NCI-H226 (cell line): ENCODE measurements at places on chromosomes 4 and X.

GRCh38 chr4:164977243-164978164, at the start of gene TRIM61:
TRIM61 (minus strand) TSS chr4:164977657; CDS start chr4:164970002, 7,655 bp downstream.
- peak; percentile 71 for DNase-seq

DNA sequence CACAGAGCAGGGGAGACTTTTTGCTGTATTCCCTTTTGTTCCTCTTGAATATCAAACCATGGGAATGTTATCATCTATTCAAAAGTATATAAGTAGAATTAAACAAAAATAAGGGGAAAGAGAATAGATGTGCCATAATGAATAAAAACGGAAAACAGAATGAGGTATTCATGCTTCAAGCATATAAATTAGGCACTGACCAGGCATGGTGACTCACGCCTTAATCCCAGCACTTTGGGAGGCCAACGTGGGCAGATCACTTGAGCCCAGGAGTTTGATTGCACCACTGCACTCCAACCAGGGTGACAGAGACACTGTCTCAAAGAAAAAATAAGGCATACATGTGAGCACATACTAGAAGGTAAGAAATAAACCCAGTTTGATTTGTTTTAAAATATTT, 16.3 kb upstream of the NEUROG2 start:
- no peak for DNase-seq

DNA sequence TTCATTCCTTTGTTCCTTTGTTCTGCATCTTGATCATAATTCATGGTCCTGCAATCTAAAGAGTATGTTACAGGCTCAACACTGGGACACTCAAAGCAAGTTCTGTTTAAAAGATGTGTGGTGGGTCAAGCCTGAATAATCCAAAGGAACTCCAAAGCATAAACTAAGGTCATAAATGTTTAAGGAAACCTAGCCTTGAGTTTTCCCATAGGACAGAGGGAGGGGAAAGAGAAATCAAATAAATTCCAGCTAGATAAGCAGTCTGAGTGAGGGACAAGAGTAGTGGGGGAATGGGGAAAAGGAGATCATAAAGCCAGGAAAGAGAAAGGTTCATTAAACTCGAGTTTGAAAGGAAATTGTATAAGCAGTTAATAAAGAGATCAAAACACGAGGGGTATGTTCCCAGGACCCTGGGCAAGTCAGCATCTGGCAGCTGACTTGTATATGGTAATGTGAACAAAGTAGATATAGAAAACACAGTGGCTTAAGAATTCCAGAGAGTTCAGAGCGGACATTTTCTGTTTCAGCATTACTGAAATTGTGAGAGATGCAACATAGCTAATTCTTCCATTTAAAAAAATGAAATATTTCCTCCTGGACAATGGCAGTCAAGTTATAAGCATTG, 125.8 kb upstream of the EDNRA start:
- DNase-seq, result no peak

- DNase-seq, result peak; percentile 22
These were observed 21.0 kb upstream of the DCTD start for GRCh38 chr4:182938205-182938645.

- DNase-seq, result no peak
These were observed 197.0 kb upstream of the MAD2L1 start for GRCh38 chr4:120263618-120264017.

DNA sequence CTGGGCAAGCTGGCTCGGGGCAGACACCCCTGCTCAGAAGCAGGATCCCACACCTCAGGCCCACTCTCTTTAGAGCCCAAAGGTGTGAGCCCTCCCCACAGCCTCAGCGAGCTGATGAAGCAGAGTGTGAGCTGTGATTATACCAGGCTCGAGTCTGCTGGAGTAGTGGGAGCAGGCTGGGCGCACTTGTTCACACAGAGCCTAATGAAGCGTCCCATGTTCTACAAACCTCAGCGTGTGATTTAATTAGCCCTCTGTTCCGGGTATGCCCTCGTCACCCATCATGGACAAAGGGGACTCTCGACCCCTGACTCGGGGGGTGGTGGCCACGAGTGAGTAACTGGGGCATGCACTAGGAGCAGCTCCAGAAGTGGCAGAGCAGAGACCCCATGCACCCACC, 62.3 kb downstream of the PPP2R2C start:
- DNase-seq, result no peak

DNA sequence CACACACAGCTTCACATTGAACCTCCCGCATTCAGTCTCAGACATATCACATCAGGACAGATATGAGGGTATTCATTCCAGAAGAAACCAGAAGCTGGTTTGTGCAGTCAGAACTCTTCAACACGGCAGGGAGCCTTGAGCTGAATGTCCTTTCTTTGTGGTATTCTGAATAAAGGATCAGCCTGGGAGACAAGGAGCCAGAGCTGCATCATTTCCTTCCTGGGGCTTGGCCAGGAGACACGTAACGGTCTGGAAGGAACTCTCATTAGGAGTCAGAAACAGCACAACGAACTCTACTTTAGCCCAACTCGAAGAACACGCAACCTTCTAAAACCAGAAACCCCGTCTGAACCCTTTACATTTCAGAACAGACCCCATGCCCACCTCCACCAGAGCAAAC, 46.4 kb downstream of the KDR start:
- DNase-seq, result peak; percentile 15

DNA sequence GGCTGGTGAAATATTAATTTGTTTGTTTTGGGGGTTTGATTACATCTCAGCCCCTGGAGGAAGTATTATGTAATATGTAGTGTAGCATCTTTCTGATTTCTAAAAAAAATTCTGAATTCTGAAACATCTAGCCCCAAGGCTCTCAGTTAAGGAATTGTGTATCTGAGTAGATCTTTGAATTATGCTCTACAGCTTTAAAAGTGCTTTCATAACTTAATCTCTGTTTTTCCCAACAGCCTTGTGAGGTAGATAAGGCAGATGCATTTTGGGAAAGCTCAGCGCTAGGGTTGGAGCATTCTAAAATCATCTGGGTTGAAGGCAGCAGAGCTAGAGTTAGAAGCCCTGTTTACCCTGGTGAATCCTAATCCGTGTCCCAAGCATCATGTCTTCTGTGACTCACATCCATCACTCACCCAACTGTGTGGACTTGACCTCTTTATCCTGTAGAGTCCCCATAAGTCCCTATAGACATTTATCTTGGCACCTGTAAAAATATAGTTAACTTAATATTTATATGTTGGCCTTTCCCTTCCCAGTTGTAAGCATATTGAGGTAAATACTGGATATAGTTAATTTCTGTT, 49.8 kb downstream of the FNIP2 start:
- DNase-seq, result no peak

GRCh38 chrX:72394518-72395170, 88.9 kb upstream of the CITED1 start:
- DNase-seq, result no peak

- no peak for DNase-seq
These were observed 51.6 kb downstream of the GLRB start for GRCh38 chr4:157127571-157127970.

DNA sequence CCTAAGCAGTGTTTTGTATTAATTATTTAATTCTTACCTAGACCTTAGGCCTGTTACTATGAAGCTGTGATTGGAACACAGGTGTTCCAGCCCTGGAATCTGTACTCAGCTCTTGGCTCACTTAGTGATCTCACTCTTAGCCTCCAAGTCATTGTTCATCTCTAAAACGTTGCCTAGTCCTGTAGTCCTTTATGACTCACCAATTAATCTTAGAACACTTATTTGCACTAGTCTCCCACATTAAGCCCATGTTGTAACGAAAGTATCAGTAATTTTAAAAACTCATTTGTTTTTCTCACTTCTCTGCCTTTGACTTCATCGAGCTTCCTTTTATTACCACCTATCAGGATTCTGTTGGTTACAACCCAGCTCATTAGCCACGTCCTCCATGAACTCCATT, 1224.7 kb upstream of the TENM3 start:
- DNase-seq, result no peak

DNA sequence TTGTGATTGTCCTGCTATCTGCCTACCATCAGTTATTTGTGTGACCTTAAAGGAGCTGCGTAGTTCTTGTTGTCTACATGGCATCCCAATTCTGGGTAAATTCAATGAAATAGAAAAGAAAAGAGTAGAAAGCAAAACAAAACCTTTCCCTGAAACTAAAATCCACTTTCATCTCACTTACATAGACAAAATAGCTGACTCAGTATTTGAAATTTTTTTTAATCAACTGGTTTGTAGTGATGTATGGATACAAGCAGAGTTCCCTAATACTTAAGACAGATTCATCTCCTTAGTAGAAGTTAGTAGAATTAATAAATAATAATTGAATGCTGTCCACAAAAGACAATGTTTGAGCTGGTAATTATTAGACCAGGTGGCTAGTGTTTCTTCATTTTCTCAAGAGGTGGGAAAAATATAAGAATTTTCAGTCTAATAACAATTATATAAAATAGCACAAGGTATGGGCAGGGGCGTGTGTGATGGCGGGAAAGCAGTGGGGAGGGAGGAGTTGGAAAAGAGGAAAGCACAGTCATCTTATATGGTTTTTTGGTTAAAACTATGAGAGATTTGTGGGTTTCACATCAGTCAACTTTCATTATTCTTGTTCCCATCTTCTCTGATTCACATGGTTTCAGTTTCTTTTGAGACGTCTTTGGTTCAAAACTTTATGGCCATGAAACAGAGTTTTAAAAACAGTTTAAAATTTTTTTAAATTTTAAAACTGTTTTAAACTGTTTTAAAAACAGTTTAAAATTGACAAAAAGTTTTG, 275.2 kb downstream of the SPRY1 start:
- DNase-seq, result no peak

- DNase-seq, result no peak
These were observed 73.5 kb downstream of the CHRDL1 start for GRCh38 chrX:110722135-110722534.

DNA sequence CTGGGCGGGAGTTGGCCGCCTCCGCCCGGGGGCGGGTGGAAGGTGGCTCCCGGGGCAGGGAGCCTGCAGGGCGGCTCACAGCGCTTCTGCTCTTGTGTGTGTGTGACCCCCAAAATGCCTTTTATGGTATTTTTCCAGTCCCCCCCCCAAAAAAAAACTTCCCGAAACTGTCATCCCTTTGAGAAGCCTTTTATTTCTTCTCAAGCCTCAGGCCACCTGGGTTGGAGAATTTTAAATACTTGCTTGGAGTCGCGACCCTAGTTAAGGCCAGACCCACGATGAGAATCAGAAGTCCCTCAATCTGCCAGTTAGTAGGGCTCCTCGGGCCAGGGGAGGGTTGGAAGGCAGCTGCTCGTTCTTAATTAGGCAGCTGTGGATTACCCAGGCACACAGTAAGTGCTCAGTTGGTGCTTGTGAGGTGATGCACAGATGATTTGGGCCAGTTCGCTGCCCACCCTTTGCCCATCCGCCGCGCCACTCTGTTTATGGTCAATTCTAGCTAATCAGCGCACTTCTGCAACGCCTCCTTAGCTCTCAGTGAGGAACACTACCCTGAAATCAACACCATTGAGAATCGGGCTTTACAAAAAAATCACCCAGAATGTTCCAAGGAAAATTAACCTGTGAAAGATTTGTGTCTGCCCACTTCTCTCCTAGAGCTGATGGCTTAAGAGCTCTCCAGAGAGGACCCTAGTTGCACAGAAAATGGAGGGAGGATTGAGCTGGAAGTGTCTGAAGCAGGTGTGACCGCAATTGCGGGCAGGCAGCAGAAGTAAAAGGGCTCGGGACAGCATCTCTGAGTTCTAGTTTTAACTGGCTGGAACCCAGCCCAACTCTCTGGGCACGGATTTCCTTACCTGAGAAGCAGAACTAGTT, 648 bp upstream of the SCD5 start:
- DNase-seq, result no peak

- DNase-seq, result no peak
These were observed 1.7 kb upstream of the MTM1 start for GRCh38 chrX:150566734-150567182.

- DNase-seq, result no peak
These were observed 50.4 kb upstream of the RPA4 start for GRCh38 chrX:96833333-96833732.

- DNase-seq, result no peak
These were observed 42.9 kb upstream of the HS3ST1 start for GRCh38 chr4:11471618-11472017.

GRCh38 chrX:152070144-152070543, 68.2 kb downstream of the MAGEA10 start:
- peak; percentile 18 for DNase-seq

- no peak for DNase-seq
These were observed 66.1 kb upstream of the ENPP6 start for GRCh38 chr4:184283659-184284335.

DNA sequence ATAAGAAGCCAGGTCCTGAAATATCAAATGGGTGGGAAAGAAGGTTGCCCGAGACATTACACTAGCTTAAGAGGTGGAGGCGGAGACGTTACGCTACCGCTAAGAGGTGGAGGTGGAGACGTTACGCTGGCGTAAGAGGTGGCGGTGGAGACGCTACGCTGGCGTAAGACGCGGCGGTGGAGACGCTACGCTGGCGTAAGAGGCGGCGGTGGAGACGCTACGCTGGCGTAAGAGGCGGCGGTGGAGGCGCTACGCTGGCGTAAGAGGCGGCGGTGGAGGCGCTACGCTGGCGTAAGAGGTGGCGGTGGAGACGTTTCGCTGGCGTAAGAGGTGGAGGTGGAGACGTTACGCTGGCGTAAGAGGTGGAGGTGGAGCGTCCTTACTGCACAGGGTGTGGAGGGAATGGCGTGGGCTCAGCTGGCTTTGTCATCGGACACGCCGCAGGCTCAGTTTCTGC, 12.8 kb downstream of the CYP4V2 start:
- DNase-seq, result no peak

DNA sequence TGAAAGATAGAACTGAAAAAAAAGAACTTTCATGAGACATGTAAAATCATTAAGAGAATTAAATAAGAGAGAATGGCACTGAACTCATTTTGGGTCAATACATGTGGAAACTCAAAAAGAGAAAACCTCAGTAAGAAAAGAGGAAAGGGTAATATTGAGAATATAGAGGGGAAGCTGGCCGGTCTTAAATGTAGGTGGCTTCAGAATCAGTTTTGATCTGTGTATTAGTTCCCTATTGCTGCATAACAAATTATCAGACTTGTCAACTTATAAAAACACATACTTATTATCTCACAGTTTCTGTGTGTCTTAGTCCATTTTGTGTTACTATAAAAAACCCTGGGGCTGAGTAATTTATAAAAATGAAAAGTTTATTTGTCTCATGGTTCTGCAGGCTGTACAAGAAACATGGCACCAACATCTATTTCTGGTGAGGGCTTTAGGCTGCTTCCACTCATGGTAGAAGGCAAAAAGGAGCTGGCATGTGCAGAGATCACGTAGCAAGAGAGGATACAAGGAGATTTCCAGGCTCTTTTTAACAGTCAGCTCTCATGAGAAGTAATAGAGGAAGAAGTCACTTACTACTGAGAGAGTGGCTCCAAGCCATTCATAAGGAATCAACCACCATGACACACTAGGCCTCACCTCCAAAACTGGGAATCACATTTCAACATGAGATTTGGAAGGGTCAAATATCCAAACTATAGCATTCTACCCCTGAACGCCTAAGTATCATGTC, 29.6 kb downstream of the SATL1 start:
- DNase-seq, result no peak

DNA sequence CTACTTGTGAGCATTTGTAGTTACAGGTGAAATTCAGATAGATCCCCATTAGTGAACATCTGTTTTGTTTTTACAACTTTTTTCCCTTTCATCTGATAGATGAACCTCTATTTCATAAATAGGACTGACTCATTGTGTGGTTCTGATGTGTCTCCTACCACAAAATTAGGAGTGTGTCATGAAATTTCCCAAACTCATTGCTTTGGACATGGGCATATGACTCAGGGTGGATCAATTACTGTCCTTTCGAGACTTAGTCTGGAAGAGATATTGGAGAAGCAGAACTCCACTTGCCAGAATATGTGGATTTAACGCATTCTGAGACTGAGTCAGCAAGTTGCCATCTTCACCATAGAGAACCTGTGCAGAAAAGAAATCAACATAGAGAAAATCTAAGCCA, 53.5 kb upstream of the PCDH10 start:
- DNase-seq, result no peak
